ENCODE measurements at places on chromosomes 4 and X.

DNA sequence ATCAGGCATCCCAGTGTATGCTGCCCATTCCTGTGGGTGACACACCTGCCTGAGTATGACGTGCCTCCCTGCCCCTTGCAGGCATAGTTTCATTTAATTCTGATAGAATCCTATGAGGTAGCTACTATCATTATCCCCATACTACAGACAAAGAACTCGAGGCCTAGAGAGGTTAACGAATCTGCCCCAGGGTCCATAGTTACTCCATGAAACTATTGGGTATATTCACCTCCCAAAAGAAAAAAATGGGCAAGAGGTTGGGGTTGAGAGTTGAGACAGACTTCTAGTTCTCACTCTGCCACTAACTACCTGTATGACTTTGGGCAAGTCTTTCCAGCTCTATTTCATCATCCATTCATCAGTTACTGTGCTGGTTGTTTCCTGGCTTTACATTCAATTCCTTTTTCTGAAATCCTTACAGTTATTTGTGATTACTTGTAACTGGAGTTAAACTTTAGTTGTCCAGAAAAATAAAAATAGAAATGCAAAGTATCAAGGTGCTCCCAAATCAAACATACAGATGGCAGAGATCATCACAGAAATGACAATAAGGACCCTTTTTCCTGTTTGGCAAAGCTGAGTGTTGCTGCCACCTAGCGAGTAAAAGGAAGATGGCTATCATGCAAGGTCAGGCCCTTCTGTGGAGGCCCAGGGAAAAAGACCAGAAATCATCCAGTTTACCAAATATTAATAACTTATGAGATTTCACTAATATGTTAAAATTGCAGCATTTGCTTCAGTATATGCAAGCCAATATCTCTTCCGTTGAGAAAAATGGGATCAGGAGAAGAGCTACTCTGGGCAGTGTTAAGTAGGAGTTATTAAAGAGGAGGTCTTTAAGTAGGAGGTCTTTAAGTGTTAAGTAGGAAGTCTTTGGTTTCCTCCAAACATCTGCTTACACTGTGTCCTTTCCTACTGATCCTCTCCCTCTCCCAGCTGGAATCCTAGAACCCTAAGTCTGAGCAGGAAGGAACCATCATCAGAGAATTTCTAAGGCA, 17.1 kb upstream of the MAP7D3 start:
- DNase-seq: peak; percentile 9

DNA sequence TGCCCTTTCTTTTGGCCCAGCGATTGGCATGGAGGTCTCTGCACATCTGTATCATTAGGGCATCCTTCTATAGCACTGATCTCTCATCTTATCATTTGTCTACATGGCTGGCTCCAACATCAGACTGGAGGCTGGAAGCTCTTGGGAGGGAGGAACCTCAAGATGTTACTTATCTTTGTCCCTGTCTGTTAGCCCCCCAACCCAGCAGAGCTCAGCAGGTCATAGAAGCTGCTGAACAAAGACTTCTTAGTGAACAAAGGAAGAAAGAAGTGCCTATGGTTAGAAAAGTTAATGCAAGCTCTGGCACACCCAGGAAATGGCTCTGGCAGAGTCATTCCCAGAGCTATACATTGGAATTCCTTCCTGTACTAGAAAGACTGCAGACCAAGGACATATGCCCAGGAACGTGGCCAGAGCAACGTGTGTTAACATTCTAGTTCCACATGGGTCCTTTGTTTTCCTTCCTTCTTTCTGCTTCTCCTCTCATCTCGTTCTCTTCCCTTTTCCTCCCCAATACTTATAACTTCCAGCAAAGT, 74.0 kb downstream of the SEL1L3 start:
- DNase-seq: no peak

DNA sequence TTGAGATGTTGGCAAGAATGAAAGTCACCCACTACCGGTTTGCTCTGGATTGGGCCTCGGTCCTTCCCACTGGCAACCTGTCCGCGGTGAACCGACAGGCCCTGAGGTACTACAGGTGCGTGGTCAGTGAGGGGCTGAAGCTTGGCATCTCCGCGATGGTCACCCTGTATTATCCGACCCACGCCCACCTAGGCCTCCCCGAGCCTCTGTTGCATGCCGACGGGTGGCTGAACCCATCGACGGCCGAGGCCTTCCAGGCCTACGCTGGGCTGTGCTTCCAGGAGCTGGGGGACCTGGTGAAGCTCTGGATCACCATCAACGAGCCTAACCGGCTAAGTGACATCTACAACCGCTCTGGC, 12.3 kb downstream of the RPL9 start:
- no peak for DNase-seq

DNA sequence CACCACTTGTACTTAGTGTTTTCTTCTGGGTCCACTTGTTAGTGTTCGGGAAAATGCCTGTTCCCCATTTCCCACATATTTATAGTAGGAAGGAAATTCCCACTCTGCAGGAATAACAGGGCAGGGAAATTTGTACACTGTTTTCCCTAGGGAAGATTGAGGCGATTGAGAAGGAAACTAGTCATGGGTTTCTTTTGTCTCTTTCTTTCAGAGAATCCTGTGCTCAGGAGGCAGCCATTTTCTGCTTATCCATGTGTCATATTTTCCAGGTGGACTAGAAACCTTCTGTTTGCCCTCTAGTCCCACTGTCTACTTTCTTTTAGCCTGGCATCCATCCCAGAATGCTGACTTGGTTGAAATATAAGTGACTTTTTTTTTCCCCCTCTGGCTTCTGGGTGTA, 299.1 kb upstream of the ANKRD50 start:
- DNase-seq: no peak

DNA sequence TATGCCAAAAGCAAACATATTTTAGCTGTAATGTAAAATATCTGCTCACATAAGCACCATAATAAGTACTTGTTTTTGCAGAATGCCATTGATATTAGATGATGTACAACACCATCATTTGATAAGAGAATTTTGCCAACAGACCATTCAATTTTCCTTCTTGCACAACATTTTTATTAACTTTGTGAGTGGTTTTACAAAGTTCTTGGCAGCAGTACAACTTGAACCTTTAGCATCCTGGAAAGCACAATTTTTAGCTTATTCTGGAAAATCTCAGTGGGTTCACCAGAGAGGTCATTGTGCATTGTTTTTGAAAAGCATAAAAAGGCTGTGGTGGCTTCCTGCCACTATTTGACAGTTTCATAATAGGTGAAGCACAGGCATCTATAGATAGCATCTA, 26.4 kb upstream of the REPS2 start:
- DNase-seq: no peak

GRCh38 chrX:3748052-3748559, 34.7 kb upstream of the PRKX start:
- no peak for DNase-seq

GRCh38 chrX:154380153-154380552, 1.1 kb downstream of the EMD start:
- DNase-seq: no peak

GRCh38 chr4:26052663-26053541, 138.9 kb downstream of the SMIM20 start:
- DNase-seq: no peak

- DNase-seq: no peak
These were observed 3.8 kb downstream of the TCEAL9 start for GRCh38 chrX:103360092-103360491.

DNA sequence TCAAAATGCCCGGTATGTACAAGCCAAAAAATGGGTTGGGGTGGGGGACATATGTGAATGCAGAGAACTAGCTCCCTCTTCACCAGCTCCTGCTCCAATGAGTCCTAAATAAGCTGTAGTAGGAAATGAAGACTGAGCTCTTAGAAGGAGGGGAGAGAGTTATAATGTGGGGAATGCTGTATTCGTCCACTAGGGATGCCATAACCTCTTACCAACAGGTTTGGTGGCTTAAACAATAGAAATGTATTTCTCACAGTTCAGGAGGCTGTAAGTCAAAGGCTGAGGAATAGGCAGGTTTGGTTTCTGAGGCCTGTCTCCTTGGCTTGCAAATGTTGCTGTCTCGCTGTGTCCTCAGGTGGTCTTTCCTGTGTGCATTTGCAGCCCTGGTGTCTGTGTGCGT, 4.4 kb upstream of the INPP4B start:
- DNase-seq: no peak

DNA sequence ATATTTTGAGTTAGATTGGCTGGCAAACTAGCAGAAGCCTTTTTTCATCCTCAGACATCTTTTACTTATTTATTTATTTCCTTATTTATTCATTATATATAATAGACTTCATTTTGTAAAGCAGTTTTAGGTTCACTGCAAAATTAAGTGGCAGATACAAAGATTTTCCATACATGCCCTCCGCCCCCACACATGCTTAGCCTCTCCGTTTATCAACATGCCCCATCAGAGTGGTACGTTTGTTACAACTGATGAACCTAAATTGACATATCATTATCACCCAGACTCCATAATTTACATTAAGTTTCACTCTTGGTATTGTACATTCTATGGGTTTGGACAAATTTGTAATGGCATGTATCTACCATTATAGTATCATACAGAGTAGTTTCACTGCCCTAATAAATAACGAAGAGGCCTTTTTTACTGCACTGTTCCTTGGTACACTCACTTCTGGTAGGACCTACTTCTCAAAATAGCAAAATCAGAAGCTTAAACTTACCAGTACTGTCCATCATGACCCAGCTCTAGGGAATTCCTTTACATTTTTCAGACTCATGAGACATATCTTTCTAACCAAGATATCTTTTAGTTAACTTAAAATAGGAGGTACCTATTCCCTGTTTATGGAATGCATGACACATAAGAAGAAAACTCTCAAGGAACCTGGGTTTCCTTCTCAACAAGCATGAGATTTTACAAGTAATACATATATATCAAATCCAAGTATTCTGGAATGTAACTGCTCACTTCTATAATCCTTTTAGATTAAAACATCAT, 4.8 kb upstream of the TMPRSS11B start:
- no peak for DNase-seq

GRCh38 chrX:105781804-105782203, 40.5 kb upstream of the NRK start:
- DNase-seq: no peak

GRCh38 chr4:3706111-3706511, 60.1 kb upstream of the ADRA2C start:
- DNase-seq: no peak

GRCh38 chr4:106329041-106329618, 12.8 kb downstream of the AIMP1 start:
- no peak for DNase-seq

DNA sequence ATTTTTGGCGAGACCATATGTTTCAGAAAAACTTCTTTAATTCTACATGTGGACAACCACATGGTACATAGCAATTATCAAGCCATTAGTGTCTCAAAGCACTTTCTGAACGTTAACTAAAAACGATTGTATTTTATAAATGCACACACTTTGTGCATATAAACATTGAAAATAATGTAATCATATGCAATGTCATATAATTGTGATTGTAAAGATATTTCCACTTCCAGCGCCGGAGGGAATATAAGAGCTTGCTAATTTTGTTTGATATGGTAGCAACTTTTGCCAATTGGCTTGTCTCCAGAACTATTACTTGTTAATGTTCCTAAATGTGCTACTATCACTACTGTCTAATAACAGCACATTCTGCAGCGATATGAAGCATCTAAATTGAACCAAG, 162.3 kb upstream of the SMIM31 start:
- no peak for DNase-seq

DNA sequence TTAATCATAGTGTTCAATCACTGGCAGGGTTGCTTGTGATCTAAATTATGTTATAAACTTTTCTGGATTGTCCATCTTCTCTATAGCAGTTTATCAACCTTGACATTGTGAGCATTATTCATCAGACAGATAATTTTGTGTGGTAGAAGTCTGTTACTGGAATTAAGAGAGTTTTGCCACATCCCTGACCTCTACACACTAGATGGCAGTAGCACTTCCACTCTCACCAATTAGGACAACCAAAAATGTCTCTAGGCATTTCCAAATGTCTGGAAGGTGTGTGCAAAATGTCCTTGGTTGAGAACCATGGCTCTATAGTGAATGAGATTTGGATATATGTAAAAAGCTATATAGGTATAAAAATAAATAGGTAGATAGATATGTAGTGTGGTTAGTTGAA, 324.1 kb upstream of the FAM47C start:
- no peak for DNase-seq

DNA sequence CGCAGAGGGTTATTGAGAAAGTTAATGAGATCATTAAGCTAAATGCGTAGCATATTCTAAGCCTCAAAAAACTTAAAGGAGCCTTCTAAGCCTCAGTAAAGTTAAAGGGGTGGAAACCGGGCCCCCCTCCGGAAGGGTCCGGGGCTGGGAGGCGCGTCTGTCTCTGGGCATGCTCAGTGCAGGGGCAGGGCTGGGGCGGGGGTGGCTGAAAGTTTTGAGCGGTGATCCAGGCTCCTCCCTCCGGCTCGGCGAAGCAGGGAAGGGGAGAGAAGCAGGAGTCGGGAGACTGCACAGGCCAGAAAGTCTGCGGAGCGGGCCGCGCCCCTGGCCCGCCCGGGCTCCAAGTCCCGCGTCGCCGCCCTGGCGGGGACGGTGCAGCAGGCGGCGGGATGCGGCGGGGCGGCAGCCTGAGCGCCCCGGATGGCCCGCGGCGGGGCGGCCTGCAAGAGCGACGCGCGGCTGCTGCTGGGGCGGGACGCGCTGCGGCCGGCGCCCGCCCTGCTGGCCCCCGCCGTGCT, at the start of gene EVC:
TSS of gene EVC (plus strand) at position 241 of the 518 bp plus-strand sequence. CDS start at position 421, 180 bp downstream.
- peak; percentile 22 for DNase-seq

DNA sequence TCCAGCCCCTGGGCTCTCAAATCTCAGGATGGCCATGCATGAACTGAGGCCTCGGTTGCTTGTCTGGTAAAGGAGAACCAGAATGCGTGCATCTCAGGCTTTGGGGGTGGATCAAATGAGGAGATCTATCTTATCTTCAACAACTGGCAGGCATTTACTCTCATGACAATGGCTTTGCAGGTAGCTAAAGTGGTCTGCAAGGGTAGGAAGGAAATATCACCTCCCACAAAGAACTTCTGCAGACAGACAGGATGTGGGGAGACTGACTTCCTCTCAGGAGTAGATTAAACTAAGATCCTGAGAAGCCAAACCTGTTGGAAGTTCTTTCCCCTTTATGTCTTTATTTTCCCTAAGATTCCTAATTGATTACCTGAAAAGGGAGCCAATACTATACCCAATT, 7.8 kb downstream of the LDB2 start:
- no peak for DNase-seq

DNA sequence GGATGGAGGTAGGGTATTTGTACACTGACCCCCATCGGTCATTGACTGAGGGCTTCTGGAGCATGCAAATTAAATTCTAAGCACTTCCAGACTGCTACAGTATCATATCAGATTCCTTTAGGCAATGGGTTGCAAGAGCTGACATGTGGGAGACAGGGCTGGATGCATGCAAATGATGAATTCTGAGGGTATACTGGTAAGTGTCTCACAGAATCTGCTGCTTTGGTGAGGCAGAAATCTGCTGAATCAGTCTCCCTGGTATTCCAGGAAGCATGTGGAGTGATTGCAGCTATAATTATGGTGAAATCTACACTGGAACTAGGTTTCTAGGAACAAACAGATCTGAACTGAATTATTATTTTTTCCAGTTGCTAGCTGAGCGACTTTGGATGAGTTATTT, 684.9 kb upstream of the MAGEB2 start:
- no peak for DNase-seq

GRCh38 chrX:107226757-107227156, 20.3 kb downstream of the DNAAF6 start:
- no peak for DNase-seq

- no peak for DNase-seq
These were observed 852.0 kb downstream of the PCDH18 start for GRCh38 chr4:136680271-136680670.
